ENCODE measurements at places on chromosomes 5 and 9.
A peak's percentile ranks its signal among the peaks of the same experiment; 100 is the strongest.

- no peak for DNase-seq
Observed at GRCh38 chr5:6358434-6358820, 19.9 kb downstream of the MED10 start.

DNA sequence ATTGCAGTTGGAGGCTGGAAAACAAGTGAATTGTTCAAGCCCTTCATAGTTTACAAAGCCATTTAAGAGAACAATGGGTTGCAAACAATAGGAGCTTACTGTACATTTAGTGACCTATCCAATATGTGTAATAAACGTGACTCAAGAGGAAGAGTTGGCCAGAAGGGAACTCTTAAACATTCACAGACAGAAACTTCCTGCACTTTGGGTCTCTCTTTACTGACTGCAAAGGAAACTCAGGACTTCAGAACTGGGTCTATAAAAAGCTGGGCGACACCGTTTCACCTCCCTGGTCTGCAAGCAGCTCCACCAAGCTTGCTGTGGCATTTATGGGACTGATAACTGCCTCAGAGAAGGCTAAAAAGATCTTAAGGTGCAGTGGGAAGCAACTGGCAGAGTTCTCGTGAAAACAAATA, 48.7 kb upstream of the SPATA31D4 start:
- no peak for DNase-seq

- DNase-seq = no peak
Observed at GRCh38 chr9:77561331-77562018, 86.6 kb downstream of the GNA14 start.

DNA sequence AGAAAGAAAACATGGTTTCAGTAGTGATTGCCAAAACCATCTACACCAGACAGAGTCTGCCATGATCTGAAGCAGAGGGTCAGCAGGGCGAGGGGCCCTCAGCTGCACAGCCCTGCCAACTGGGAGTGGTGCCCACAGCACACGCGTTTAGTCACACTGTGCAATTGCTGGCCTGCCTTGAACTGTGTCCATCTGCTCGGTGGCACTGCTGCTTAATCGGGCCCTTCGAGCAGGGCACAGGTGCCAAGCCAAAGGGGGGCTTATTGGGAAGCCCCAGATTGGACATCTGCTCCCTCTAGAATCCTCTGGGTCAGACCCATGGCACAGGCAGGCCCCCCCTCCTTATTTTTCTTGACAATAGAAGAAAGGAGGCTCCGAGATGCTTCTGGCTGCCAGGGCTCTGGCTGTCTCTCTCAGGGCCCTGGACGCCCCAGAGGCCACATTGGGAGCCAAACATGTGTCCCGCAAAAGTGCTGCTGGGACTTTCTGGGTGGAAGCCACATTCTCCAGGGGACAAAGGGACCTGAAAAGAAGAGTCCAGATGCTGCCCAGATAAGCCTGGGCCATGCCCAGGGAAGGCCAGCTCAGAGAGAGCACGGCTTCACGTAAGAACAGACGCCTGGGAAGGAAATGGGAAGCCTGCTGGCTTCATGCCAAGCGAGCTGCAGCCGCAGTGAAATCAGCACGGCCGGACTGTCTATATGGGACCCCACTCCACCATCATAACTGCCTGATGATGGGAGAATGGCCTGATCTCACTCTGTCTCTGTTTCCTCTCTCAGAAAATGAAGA, 349.2 kb downstream of the GADD45G start:
- no peak for DNase-seq

DNA sequence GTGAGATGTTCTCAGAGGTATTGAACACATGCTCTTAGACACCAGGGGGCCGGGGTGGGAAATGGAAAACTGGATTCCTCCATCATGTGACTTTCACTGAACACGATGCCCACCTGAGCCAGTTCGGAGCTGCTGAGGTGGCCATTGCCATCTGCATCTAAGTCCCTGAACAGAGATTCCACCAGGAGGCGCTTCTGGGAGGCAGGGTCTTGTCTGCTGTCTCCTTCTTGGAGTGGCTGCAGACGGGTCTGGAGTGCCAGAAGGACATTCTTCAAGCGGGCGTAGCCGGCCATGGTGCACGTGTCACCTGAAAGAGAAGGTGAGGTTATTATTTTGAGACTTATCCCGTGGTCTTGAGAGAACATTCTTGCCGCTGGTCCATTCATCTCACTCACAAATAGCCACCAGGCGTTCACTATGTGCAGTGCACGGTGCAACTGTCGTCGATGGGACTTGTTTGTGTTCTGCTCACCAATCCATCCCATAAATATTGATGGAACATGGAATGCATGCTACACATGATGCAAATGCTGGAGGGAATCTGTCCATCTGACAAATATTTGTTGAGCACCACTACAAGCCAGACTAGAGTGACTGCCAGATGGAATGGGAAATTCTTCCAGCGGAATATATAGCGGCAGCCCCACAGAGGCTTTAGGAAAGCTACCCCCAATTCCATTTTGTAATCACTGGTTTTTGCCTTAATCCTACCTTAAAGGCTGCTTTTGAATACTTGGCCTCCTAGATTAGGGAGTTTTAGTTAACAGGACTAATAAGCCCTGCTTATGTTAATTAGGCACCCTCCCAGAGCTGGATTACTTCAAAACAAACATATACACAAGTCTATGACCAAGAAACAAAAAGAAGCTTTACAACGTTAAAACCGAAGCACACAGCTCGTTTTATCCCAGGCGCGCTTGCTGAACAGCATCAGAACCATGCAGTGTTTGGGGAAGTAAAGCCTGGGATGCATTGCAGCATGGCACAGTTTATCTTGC, 264.8 kb downstream of the HSPA4 start:
- DNase-seq = no peak

DNA sequence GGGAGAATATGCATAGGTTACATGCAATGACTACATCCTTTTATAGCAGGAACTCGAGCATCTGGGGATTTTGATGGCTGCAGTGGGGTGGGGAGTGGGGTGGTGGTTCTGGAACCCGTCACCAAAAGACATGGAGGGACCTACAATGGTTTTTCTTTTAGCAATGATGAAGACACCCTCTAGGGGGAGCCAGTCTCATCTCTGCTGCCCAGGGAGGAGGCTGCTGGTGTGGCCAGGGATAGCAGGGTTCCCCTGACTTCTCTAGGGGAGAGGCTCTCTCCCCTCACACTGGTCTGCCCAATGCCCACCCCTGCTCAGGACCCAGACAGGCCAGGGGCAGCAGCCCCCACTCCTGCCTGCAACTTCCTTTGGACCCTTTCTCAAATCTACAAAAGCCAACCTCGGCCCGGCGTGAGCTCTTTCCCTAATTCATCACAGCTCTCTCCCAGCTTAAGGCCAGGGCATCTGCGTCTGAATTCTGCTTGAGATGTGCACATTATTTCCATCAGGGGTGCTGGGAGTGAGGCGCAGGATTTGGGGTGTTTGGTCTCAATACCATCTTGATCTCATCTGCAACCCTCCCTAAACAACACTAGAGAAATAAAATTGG, 73.6 kb upstream of the RETREG1 start:
- DNase-seq = peak; percentile 40

All from AG10803 (cell line).